Spleen (tissue), 13 donors: ENCODE measurements at places on chromosomes 1 and 21.
A peak's percentile ranks its signal among the peaks of the same experiment; 100 is the strongest.

- no peak for DNase-seq
These were observed 170.6 kb downstream of the PIGK start for GRCh38 chr1:77048615-77049005.

GRCh38 chr1:86387916-86388627, 8.1 kb downstream of the ODF2L start:
- no peak for DNase-seq

GRCh38 chr21:34133392-34133791, 60.0 kb downstream of the MRPS6 start:
- DNase-seq = no peak

GRCh38 chr1:201566933-201567801, 28.2 kb downstream of the NAV1 start:
- peak; percentile 65 for DNase-seq

DNA sequence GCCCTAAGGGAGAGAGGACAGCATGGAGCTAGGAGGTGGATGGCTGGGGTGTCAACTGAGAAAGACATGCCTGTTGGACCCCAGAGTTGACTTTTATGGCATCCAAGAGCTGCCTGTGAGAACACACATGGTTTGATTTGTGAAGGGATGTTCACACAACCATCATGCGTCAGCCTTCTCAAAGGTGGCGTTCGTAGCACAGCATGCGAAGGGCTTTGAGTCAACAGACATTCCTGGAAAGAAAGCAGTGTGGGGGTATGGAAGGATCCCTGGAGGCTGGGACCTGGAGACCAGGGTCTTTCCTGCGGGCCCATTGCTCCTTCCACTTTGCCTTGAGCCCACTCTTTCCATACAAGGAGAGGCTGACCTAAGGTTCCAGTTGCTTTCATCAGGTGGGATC, 6.4 kb upstream of the WNT3A start:
- DNase-seq = peak; percentile 24

- no peak for DNase-seq
These were observed 43.3 kb upstream of the PUM1 start for GRCh38 chr1:31108861-31109260.

GRCh38 chr1:220372451-220372850, 100.2 kb upstream of the RAB3GAP2 start:
- no peak for DNase-seq

GRCh38 chr1:46210561-46210960, 7.4 kb downstream of the LURAP1 start:
- DNase-seq = no peak

DNA sequence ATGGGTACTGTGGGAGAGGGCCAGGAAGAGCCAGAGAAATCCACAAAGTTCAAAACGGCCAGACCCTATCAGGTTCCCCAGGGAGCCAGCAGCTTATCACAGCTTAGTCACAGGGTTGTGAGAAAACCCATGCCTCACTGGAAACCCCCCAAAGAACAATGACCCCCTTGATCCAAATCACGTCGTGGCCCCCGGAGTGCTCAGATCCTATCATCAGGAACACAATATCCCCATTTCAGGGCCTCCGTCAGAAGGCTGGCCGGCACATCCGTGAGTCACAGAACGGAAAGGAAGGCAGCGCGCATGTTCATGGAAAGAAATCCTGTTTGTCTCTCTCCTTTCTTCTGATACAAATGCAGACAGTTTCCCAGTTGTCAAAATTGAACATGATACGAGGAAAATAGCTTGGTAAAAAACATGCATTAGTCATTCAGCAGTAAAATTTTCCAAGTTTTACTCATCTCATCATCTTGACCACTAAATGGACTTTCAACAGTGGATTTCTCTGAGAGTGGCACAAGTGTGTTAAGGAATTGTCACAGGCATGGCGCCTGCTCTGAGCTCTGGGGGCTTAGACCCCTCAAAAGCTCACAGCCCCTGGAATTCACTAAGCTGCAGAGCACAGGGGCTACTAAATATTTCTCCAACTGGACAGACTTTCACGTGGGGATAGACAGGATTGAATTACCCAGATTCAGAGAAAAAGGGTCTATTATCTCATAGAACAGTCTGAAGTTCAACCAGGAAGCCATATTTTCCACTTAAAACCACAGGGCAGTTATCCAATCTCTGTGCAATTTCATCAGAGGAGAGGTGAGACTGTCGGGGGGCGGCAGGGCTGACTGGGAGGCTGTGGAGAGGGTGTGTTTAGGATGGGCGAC, 124.8 kb downstream of the RIPK4 start:
- no peak for DNase-seq

GRCh38 chr21:37276377-37276776, 9.2 kb upstream of the VPS26C start:
- no peak for DNase-seq

GRCh38 chr1:232611834-232612233, 18.1 kb downstream of the SIPA1L2 start:
- no peak for DNase-seq

DNA sequence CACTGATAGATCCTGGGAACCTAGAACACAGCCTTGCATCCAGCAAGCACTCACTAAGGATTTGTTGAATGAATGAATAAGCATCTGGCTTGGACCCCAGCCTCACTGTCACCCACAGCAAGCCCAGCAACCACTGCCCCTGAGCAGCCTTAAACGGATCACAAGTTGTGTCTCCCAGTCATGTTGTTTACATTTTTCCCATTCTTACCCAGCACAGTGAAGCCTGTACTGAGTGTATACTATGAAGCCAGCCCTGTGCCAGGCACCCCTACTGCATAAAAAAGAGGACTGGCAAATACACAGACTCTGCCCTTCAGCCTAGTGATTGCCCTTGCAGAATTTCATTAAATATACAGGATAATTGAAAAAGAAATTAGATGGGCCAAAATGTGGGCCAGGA, 30.2 kb downstream of the RRAGC start:
- no peak for DNase-seq

- DNase-seq = no peak
These were observed 24.3 kb upstream of the APP start for GRCh38 chr21:26194811-26195251.

DNA sequence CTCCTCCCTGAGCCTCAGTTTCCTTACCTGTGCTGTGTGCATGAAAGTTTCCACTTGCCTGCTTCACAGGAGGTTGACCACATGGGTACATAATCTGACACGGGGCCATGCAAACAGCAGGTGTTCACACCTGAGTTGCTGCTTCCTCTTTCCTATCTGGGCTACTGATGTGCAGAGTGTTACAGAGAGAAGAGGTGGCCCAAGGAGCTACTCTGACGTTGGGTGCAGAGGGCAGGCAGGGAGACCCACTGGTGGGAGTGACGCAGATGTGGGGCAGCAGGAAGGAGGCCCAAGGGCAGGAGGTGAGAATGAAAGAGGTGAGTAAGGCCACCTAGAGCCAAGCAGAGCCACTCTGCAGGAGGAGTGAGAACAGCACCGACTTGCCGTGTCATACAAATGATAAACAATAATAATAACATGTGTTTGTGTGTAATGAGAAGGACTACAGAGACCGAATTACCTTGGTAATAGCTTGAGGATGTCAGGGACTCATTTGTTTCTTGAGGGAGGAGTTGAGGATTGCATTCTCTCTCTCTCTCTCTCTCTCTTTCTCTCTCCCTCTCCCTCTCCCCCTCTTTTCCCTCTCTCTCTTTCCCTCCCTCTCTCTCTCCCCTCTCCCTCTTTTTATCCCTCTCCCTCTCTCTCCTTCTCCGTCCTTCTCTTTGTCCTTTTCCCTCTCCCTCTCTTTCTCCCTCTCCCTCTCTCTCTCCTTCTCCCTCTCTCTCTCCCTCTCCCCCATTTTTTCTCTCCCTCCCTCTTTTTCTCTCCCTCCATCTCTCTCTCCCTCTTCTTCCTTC, 87.4 kb upstream of the IGSF21 start:
- no peak for DNase-seq
